GF-D8 (cell line): ENCODE measurements at places on chromosomes 7 and 10.

DNA sequence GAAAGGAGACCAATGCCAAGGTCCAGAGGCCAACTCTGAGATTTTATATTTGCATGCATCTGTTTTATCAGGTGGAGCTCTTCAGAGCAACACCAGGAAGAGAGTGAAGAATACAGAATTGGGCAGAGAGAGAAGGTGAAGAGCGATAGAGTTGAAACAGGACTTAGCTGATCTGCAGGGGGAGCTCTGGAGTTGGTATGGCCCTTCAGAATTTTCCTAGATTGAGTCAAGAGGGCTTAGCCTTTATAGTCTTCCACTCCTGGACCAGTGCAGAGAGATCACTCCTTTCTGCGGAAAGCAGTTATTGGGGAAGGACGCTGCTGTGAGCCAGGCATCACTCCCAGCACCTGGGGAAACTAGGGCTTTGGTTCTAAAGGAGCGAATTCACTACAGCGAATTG lies 105.0 kb upstream of the DGKB start:
- no peak for DNase-seq

DNA sequence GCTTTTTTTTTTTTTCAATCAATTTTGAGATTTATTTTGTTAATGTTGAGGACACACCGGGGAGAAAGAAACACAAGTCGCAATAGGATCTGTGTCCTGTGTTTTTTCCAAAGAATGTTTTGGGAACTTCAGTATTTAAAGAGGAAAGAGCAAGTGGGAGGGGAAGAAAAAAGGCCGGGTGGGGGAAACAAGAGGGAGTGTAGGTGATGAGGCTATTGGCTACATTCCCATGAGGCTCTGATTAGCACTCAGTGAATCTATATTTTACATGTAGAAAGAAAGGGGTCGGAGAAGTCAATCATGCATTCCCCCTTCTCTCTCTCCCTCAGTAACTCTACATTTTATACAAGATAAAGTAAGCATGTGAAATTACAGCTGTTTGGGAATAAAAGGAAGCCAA lies 4.1 kb downstream of the ZNF680 start:
- no peak for DNase-seq

DNA sequence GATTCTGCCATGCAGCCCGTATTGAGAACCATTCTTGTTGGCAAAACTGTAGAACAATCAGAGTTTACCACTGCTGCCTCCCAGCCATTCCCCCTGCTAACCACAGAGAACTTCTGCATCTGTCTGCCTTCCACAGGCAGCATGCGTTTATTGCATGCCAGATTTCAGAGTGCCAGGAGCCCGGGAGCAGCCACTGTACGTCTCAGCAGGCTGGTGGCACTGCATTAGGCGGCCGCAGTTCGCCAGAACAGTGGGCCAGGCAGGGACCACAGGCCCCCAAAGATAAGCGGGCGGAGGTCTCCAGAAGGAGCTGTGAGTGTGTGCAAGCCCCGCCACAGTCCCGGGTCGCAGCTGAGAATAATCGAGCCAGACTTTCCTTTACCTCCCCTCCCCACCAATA lies 31.8 kb downstream of the ZNF467 start:
- no peak for DNase-seq

GRCh38 chr10:26739071-26739631 lies 41.6 kb downstream of the PDSS1 start:
- DNase-seq: no peak

- DNase-seq: no peak
These were observed 356 bp upstream of the NDUFB2 start for GRCh38 chr7:140696024-140696679.

GRCh38 chr10:128058750-128059134 lies 67.5 kb downstream of the MKI67 start:
- DNase-seq: no peak

- DNase-seq: no peak
These were observed 266.5 kb upstream of the HGF start for GRCh38 chr7:82036146-82036886.

DNA sequence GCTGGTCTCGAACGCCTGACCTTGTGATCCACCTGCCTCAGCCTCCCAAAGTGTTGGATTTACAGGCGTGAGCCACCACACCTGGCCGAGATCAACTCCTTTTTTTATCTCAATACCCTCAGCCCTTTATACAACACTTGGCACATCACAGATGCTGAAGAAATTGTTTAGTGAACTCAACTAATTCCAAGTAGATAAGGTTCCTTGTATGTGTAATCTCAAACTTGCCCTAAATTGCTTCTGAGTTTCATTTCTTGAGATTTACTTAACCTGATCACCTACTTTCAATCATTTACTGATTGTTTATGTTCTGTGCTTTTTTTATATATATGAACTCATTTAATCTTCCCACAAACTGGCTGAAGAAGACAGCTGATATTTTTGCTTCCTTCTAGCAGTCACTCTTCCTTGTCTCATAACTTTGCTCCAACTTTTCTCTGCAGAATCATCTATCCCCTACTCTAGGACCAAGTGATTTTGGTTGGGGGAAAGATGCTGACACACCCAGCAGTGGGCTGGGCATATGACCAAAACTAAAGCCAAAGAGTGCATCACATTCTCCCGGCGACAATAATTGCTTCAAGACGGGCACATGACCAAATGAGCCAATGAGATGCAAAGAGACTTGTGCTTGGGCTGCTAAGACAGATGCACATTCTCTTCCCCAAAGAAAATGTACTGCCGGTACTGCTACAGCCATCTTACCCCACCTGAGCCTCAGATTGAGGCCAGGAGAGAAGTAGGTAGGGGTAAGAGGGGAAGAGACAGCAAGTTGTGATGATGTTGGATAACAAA lies 40.3 kb upstream of the ARID5B start:
- DNase-seq: no peak

DNA sequence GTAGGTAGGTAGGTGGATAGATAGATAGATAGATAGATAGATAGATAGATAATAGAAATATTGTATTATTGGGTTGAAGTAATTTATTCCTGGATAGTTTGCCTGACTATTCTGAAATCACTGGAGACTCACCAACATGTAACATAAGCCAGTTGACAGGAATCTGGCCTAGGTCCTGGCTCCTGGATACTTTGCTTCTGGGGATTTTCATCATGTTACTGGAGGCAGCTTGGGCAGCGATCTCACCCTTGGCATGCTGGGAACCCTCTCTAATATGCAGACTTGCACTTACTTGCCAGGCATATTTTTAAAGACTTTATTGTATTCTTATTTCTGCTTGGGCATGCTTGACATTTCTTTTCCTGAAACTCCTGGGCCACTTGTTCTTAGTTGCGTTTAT lies 709.1 kb upstream of the FZD8 start:
- no peak for DNase-seq
